AG04450 (cell line): ENCODE measurements at places on chromosomes 6 and 20.

GRCh38 chr20:21435576-21435975, 38.2 kb upstream of the NKX2-4 start:
- DNase-seq: no peak

DNA sequence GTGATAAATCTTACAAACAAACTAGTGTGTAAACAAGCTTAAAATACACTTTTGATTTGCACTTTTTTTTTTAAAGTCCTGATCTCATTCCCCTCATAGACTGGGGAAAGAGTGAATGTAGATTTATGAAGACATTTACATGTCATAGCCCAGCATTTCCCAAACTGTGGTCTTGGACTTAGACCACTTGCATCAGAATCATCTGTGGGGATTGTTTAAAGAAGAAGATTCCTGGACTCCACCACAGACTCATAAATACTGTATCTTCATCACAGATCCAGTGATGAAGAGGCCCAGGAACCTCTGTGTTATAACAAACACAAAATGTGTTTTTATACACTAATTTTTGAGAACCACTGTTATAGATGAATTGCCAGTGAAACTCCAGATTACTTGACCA, 99.5 kb downstream of the KCNQ5 start:
- no peak for DNase-seq

GRCh38 chr6:2734488-2735166, 16.1 kb downstream of the MYLK4 start:
- no peak for DNase-seq

GRCh38 chr6:153790048-153790447, 249.0 kb upstream of the OPRM1 start:
- DNase-seq: peak; percentile 8

DNA sequence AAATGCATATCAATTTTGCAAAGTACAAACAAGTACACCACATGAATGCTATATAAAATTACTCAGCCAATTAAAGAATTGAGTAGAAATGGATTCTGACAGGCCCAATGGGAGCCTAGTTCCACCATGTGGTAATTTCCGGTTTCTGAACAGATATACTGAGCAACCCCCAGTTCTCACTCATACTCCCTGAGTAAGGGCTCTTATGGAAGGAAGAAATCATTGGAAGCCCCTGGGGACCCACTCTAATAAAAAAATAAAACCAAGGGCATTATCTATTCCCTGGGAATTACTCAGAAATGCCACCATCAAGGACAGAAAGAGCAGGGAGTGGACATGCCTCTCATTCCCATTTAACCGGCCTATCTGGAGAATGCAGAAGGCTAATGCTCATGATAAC, 34.6 kb downstream of the STX7 start:
- no peak for DNase-seq

- no peak for DNase-seq
Measured at GRCh38 chr6:5331845-5332442, 70.6 kb downstream of the FARS2 start.

DNA sequence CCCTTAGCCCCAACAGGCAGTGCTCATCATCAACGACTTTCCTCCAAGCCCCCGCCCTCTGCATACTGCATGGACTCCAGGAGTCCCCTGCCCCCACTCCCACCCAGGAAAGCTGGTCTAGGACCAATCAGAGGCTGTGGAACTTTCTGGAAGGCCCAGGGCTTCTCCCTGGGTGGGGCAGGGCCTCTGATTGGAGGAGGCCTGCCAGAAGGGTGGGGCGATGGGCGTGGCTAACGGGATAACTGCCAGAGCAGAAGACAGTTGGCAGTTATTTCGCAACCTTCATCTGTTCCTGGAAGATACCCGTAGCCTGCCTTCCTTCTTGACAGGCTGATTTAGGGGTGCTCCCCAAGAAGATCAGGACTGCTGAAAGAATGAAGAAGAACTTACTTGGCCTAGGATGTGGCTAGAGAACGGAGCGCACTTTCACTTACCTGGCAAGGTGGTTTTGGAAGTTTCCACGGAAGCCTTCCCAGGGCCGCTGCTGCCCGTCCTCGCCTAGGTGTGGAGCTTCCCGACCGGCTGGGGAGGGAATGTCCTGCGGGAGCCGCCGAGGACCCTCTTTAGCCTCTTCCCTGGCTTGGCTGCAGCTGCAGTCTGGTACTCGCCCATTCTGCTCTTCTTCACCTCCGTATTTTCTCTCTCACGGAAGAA, 209.0 kb downstream of the LRFN2 start:
- no peak for DNase-seq

GRCh38 chr6:148134592-148134991, 208.0 kb upstream of the SASH1 start:
- no peak for DNase-seq

GRCh38 chr20:25274891-25275812, 27.3 kb downstream of the PYGB start:
- no peak for DNase-seq

GRCh38 chr6:41707565-41708200, 27.7 kb downstream of the TFEB start:
- no peak for DNase-seq

GRCh38 chr6:97207383-97207782, 75.6 kb downstream of the MMS22L start:
- no peak for DNase-seq

DNA sequence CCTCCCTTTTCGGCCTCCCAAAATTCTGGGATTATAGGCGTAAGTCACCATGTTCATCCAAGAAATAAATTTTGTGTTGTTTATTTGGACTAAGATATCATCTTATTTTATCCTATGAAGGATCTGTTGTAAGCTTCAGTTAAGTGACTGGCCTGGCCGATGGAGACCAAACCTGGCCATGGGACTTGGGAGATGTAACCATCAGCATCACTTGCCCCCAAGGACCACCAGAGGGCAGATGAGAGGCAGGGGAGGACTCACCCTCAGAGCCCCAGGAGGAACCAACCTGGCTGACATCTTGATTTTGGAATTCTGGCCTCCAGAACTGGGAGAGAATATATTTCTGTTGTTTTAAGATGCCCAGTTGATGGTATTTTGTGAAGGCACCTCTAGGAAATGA, 266.7 kb downstream of the CDH26 start:
- no peak for DNase-seq

DNA sequence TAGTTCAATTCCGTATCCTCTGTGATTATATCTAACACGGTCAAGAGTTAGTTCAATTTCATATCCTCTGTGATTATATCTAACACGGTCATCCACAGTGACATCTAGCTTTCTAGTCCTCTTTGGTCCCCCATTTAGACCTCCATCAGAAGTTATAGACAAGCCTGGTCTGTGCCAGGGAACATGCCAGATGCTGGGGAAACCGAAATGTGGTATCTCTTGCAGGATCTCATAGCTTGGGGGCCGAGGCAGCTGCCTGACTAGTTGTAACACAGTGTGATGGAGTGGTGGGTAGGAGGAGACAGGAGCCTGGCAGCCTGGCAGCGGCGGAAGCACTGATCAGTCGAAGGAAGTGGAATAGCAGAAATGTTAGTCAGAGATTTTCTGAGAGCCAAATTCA, 13.8 kb upstream of the SMOC2 start:
- no peak for DNase-seq

- no peak for DNase-seq
Measured at GRCh38 chr6:143536461-143536865, 24.9 kb upstream of the FUCA2 start.

DNA sequence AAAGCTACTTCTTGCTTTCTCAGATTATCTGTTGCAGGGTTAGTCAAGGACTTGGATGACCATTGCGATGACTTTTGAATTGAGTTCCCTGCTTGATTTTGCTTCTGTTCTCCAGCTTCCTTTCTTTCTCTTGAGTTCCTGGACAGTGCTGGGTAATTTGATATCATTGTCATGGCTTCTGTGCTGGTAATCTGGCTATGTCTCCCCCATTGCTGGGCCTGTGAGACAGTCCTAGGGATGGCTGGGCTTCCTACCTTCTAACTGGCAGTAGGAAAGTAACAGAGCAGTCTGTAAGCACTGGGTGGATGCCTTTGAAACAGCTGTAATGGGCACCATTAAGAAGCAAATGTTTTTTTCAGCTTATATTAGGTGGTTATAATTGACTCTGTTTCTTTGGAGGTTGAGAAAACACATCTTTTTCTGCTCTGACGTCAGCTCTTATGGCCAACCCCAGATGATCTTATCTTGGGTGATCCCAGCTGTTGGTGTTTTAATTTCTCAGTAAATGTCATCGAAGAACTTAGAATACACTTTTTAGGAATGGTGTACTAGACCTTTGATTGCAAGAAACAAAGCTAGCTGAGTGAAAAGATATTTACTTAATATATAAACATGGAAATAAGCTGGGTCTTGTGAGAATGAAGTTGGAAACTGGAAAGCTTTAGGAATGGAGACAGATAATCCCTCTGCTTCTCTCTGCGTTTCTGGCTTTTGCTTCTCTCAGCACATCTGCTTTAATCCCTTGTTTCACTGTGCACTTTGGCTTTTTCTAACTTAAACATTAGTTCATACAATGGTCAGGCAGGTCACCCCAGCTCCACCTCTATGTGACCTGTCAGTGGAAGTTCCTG, 195.0 kb upstream of the MAN1A1 start:
- DNase-seq: no peak
